ENCODE measurements at places on chromosomes 11 and 22.

GRCh38 chr11:133824593-133824992, 20.7 kb downstream of the SPATA19 start:
- no peak for DNase-seq

DNA sequence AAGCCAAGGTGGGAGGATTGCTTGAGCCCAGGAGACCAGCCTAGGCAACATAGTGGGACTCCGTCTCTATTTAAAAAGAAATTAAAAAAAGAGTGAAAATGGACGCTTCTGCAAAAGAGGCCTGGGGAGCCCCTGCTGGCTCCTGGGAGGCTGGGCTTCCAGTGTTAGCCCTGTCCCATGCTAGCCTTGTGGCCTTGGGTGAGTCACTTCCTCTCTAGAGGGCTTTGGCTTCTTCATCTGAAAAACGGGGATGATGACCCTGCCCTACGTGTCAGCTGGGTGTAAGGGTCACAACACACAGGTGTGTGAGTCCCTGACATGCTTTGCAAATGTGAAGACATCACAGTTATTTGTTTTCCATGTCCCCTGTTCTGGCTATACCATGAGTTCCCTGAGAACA, 32.8 kb downstream of the FAM227A start:
- no peak for DNase-seq

DNA sequence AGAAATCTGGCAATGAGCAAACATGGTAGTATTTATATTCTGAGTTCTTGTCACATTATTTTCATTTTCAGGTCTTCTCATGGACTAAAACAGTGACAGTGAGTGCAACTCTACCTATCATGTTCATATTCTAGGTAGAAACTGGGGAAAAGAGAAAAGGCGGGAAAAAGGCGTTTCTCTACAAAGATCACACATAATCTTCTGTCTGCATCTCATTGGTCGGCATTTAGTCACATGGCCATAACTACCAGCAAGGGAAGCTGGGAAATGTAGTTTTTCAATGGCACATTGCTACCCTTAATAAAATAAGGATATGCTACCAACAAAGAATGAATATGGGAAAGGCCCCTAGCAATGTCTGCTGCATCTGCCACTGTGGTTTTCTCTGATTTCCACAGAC, 57.6 kb upstream of the B3GAT1 start:
- no peak for DNase-seq

GRCh38 chr11:21295508-21295907, 626.1 kb downstream of the NELL1 start:
- no peak for DNase-seq

- no peak for DNase-seq
Measured at GRCh38 chr11:19394525-19395016, 153.8 kb upstream of the E2F8 start.

GRCh38 chr22:25895678-25896077, 153.7 kb downstream of the MYO18B start:
- no peak for DNase-seq

- DNase-seq, result no peak
Measured at GRCh38 chr22:26665813-26666231, 8.4 kb downstream of the MIAT start.
